Type B pancreatic cell (in vitro differentiated cells): ENCODE measurements at places on chromosomes 3 and 15.

DNA sequence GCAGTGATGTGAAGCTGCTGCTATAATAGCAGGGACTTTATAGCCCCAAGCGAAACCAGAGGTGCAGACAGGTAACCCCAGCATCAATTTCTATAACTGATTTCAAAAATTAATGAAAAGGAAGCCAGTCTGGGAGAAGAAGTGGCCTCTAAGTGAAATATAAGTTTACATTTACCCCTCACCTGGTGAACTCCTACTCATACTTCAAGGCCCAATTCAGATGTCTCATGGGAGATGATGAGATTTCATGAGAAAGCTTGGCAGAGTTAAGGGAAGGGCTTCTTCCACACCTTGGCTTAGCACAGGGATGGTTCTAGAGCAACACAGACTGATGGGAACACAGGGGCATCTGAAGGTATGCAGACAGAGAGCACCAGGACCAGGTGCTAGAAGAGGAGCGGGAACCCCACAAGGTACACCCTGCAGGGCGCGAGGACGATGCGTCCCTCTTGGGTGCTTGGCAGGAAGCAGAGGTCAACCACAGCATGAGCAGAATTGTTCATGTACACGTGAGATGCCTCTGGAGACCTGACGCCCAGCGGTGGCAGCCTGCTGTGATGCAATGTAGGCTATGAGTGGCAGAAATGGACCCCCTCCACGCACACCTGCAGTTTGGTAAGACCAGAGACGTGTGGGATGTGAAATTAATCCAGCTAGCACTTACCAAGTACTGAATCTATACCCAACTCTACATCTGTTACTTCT is 102.9 kb downstream of the SRGAP3 start:
- DNase-seq = no peak

GRCh38 chr3:197504641-197505121 is 51.1 kb downstream of the BDH1 start:
- DNase-seq = no peak

DNA sequence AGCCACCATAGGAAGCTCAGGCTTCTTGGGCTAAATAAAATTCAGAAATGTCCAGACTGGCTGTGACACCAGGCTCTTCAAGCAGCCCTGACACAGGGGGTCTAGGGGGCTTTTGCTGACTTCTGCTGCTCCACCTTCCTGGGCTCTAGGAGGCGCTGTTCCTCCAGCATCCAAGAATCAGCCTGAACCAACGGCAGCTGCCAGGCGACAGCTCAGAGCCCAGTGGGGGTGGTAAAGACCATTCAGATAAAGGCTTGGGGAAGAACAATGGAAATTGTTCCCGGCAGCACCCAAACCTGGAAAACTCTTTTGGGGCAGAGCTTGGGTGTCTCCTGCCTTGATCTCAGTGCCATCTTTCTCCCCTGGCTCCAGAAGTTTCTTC is 21.6 kb upstream of the PSTPIP1 start:
- DNase-seq = no peak

DNA sequence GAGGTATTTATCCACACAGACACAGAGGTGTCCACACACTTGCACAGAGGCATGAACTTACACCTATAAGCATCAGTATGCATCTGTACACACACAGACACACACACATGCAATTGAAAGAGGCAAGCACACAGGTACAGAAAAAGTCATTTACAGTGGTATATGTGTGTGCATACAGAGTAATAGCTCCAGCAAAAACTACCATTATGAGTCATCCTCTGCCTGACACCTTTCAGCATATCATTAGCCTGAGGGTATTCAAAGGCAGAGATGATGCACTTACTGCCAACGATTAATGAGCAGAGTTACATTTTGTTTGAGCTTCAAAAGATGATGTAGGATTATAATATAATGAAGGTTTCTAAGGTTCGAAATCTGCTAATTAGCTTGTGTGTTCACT is 100.3 kb upstream of the TPRG1 start:
- DNase-seq = no peak

DNA sequence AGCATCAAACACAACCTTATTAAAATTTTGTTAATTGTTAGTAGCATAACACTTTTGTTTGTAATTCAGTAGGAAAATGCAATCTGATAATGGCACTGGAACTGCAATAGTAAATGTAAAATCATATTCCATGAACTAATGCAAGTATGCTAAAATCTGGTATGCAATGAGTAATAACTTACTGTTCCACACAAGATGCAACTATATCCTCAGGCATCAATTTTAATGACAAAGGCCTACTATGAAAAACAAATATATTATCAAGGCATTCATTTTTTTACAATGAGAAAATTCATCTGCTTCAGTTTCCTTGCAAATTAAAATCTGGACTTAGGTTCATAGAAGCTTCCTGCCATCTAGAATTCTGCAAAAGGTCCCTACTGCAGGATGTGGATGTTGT is 1.4 kb upstream of the NSMCE3 start:
- DNase-seq = no peak

DNA sequence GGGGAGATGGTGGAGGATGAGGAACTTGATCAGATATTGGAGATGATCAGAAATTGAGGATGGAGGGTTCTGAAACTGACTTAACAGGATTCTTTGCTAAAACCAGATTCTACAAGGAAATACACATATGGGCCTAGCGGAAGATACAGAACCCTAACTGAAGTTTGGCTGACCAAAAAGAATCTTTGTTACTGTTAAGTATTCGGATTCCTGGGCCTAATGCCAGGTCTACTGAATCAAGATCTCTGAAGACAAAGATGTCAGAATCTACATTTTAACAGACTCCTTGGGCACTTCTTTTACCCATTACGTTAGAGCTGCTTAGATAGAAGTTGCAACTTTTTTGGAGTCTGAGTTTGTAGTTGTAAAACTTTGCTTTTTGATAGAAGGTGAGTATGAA is 137.7 kb downstream of the FNDC3B start:
- DNase-seq = no peak

DNA sequence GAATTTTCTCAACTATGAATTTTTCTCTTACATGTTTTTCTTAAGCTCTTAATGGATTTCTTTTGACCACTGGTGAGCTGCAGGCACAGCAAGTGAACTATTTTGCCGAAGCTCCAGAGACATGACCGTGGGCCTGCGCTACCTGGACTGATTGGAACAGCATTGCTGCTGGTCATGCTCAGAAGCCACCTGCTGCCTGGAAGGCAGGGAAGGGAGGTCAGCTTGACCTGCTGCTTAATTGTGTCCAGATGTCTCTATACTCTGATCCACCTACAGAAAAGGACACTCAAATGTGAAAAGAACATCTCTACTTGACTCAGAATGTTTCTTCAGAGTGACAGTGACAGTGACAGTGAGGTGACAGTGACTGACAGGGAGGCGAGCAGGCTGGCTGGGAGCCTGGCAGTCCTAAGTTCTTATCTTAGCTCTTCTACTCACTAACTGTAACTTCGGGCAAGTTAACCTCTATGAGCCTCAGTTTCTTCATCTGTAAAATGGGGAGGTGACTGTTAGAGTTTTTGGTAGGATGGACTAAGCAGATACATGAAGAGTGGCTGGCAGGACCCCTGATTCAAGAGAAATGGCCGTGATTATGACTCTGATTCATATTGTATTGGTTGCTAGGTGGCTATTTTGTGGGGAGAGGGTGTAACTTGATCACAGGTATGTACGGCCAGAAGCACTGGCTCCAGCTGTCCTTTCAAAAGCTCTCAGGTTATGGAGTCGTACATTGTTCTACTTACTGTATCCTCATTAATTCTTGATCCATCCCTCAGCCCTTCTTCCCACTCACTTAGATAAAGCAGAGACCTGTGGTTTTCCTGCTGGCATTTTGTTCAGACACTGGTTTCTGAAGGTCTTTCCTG is 54.8 kb upstream of the DLG1 start:
- DNase-seq = no peak

DNA sequence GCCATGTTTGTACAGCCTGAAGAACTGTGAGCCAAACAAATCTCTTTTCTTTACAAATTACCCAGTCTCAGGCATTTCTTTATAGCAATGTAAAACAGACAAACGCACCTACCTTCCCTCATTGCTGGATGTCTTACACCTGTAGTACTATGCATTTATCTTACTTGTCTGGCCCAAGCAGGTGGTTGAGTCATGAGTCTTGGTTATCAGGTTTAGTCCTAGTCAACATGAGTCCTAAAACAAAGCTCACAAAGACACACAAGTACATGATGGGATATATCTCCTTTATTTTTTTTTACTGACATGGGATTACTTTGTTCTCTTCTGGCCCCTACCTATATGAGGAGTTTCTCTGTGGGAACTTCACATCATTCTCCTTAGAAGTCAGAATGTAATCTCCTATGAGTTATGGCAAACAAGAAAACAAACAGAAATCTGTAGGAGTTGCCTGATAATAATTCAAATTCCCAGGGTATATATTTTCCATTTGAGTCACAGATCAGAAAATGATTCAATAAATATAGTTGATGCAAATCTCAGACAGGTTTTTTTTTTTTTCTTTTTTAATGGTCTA is 33.6 kb upstream of the PLSCR2 start:
- DNase-seq = no peak

GRCh38 chr3:139441656-139442055 is 34.7 kb downstream of the RBP2 start:
- no peak for DNase-seq

- no peak for DNase-seq
These were observed 3.9 kb upstream of the PXYLP1 start for GRCh38 chr3:141227752-141228151.

DNA sequence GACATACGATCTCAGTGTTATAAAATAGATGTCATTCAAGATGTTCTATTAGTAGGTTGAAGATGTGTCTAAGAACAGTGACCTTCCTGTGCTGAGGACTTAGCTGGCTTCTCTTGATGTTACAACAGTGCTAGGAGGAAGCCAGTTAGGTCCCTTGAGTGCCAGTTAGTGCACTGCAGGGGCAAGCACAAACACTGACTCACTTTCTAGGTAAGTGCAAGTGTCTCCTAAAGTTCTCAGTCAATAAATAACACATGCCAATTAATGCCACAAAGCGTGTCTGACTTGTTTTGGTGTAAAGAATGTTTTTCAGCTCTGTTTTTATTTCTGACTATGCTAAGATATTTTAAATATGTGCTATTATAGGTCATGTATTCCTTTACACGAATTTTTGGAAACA is 211.8 kb downstream of the NAALADL2 start:
- DNase-seq = no peak

- DNase-seq = no peak
These were observed 44.4 kb downstream of the COL6A5 start for GRCh38 chr3:130389743-130390478.

- DNase-seq = no peak
These were observed 46.3 kb downstream of the SENP7 start for GRCh38 chr3:101466465-101467309.

DNA sequence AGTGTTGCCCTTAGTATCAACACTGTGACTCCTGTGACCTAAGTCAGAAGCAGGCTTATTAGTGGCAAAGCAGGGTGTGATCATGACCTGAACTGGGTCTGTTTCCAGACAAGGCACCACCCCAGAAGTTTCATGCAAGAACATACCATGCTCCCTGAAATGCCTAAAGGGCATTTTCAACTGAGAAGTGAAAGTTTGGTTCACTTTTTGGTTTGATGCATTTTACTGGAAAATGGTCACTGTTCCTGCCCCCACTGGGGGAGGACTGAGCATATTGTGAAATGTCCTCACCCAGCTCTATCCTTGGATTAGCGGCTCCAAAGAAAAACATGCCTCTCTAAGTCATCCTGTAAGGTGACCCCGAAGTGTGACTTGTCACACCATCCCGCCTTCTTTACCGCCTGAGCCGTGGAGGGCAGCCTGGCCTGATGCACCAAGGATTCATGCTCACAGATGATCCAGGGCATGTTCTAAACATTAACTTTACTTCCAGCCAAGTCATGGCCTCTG is 3.1 kb upstream of the FAM240A start:
- DNase-seq = no peak

GRCh38 chr3:15556512-15556911 is 35.0 kb upstream of the COLQ start:
- DNase-seq = no peak

DNA sequence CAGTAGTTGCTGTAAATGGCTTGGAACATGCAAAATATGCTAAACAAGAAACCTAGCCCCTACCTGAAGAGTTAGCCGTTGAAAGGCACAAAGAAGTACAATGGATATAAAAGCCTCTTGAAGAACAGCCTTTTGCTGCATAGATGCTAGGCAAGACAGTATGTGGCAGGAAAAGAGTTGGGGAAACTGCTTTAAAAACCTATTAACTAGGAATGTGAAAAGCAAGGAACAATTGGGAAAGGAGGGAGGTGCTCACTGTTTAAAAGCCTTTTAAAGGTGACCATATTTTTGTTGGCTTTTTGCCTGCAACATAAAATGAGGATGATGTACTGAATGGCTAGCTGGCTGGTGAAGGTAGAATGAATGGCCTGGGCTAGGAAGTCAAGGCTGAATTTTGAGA is 24.5 kb upstream of the SOX2 start:
- no peak for DNase-seq

- DNase-seq = no peak
These were observed 52.4 kb upstream of the SRGAP3 start for GRCh38 chr3:9301798-9302197.

DNA sequence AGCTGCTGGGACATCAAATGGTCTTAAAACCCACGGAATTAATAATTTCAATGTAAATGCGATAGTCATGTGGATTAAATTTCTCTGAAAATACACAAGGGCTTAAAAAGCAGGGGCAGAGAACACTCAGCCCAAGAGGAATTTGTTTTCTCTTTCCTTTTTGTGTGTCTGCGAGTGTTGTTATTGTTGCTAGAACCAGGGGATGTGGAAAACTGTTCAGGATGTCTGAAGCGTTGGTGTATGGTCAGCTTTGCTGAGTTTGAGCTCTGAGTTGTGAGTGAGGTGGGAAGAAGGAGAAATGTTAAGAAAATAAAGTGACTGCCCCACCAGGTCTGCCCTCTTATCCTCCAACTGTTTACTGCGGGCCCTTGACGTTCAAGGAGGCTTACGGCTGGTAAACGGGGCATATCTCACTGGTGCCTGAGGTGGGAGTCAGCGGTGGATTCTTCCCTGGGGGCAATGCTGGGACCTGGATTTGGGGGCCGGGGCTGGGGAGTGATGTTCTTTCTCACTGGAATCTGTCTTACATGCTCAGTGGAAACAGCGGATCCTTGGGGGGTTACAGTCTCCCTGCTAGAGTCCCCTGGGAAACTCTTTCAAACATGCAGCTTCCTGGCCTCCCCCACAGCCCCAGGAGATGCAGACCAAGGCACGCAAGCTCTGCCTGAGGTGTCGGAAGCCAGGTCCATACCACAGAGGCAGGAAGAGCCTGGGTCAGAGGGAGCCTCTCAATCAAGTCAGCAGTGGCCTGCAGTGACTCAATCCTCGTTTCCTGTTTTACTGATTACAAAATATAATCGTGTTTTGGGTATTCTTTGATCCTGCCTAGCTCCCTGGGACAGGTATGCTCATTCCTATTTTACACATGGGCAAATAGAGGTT is 41.8 kb downstream of the ITGA11 start:
- peak; percentile 31 for DNase-seq

DNA sequence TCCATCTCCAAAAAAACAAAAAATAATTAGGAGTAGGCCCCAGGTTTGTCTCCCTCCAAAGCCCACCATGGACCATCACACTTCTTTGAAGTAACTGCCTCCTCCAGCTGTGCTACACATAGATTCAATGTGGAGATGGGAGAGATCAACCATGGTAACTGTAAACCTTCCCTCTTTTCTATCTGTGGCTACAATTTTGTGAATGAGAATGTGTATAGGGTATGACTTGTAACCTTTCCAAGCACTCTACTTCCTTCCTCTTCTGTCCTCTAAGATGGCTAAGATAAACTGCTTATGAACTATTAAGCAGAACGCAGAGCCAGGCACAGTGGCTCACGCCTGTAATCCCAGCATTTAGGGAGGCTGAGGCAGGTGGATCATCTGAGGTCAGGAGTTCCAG is 55.5 kb upstream of the ATP11B start:
- DNase-seq = no peak

- no peak for DNase-seq
These were observed 40.5 kb downstream of the RASGRP1 start for GRCh38 chr15:38524156-38524555.
